ENCODE measurements at places on chromosomes 5 and 9.

DNA sequence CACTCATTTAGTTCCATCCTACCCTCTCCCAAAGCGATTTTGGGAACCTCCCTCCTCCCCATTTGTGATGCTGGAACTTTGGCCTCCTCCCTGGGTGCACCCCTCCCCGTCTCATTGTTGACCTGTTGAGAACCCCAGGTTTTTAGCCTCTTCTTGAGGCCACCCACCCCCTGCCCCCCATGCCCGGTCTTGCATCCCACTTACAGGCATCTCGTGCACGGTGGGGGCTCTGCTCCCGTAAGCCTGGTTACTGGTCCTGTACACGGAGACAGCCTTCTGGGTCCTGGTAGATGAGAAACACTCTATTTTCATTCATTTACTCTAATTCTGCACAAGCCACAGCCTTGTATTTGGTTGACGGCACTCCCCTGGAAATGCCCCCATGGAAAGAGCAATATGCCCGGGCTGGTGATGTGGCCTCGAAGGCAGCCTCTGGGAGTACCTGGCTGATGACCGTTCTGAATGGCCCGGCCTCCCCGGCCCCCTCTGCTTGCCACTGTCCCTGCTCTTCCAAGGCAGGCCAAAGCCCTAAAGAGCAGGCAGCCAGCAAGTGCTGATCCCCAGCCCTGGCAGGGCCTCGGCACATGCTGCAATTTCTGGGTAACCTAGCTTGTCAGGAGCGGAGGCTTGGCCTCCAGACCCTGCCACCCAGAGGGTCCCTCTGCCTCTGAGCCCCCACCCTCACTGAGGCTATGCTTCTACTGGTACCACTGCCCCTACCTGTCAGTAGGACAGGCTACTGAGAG is 1.9 kb upstream of the MRPS2 start:
- no peak for DNase-seq

DNA sequence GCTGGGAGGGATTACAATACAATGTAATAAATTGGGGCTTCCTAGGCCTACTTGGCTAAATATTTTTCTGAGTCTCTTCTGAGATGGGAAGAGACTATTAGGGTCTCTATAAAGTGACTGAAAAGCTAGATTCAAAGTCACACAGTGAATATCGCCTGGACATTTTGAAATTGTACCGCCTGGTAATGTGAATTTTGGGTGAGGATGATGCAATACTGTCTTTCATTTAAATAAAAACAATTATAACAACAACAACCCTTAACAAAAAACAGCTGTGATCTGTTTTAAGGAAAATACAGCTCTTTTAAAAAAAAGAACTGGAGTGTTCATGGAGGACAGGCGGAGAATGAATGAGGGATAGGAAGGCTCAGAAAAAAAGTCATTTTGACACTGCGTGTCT is 615.0 kb downstream of the RAB3C start:
- no peak for DNase-seq

DNA sequence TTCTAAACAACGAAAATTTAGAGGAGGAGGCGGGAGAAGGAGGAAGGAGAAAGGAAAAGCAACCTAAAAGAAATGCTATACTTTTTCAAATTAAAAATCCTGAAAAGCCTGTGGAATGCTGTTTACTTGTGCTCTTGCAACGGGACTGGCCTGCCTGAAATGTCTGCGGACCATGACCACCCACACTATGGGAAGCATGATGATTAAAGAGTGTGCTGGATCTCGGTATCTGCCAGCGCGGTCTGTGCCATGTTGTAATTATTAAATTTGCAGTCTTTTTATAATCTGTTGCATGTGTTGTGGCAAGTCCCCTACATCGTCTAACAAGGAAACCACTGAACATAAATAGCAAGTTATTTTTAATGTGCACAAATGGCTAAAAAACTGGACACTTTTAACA is 111.4 kb downstream of the FANCC start:
- no peak for DNase-seq

GRCh38 chr5:132406144-132406783 is 36.8 kb downstream of the SLC22A5 start:
- no peak for DNase-seq

DNA sequence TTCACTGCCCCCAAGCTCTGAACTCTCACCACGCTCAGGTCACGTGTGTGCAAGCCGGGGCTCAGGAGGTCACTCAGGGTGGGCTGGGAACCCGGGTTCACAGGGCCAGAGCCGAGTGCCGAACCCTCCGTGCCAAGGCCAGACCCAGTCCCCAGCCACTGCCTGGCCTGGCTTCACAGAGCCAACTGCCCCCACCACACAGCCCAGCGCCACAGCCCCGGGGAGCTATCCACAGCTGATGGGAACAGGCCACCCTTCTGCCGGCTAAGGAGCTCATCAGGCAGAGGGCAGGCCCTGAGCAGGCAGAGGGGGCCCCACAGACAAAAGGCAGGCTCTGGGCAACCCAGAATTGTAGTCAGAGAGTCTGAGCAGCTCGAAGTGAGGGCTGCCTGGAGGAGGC is 117.0 kb downstream of the VAV2 start:
- no peak for DNase-seq

- DNase-seq, result no peak
Measured at GRCh38 chr9:127386249-127386648, 10.7 kb upstream of the SLC2A8 start.

DNA sequence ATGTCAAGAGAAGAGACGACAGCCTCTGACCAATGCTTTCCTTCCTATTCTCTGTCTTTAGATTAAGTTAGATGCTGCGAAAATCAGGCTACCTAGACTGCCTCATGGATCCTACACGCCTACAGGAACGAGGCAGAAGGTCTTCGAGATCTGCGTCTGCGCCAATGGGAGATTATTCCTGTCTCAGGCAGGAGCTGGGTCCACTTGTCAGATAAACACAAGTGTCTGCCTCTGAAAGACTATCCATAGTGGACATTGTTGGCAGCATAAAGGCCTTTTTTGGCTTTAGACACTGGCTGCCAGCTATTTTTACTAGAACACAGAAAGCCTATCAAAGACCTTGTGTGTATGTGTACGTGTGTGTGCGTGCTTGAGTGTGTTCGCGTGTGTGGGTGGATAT is 90.9 kb upstream of the PPP1R2B start:
- no peak for DNase-seq

DNA sequence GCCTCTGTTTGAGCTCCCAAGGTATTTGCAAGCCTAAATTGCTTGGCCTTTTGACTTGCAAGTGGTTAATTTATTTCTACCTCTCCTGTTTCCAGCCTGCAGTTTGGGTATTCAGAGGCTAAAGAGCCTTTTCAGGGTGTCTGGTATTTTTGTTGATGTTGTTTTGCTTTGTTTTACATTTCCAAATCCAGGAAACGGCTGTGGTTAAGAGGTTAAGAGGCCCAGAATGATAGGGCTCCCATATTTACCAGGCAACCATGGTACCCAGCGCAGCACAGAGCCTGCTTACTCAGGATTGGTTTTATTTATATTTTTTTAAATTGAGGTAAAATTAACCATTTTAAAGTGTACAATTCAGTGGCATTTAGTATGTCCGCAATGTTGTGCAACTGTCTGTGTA is 92.1 kb downstream of the PDZD2 start:
- DNase-seq, result peak; percentile 15

GRCh38 chr9:123364241-123364824 is 8.3 kb downstream of the CRB2 start:
- no peak for DNase-seq

- no peak for DNase-seq
Measured at GRCh38 chr9:103942651-103943050, 151.5 kb upstream of the SMC2 start.

GRCh38 chr9:91374939-91375338 is 13.2 kb upstream of the AUH start:
- no peak for DNase-seq

GRCh38 chr5:174844971-174845370 is 120.6 kb downstream of the MSX2 start:
- no peak for DNase-seq

- no peak for DNase-seq
Measured at GRCh38 chr9:85727500-85727899, 14.3 kb downstream of the AGTPBP1 start.

DNA sequence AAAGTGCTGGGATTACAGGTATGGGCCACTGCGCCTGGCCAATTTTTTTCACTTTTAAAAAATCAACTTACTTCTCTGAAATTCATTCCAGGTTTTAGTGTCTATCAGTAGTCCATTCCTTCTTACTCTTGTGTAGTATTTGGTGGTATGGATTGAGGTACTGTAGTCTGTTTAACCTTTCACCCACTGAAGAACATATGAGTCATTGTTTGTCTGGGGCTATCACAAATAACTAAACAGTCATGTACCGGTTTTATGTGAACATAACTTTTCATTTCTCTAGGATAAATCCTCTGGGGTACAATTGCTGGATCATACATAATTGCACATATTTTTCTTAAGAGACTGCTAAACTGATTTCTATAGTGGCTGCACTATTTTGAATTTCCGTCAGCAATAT is 1188.0 kb upstream of the CDH9 start:
- no peak for DNase-seq

DNA sequence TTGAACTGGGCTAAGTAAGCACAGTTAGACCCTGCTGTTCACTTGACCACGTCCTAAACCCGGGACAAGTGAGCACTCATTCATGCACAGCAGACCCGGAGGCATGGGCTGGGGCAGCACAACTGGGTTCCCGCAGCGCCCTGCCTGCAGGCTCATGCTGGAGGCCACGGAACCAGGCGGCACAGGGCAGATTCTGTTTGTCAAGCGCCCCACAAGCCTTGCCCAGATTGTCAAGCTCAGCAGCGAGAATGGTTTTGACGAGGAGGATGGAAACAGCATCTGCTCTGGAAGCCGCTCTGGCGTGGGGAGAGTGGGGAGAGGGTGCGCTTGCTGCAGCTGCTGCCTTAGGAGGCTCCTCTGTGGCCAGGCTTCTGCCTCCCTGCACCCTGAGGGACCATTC is 32.7 kb downstream of the PRRT1B start:
- no peak for DNase-seq

DNA sequence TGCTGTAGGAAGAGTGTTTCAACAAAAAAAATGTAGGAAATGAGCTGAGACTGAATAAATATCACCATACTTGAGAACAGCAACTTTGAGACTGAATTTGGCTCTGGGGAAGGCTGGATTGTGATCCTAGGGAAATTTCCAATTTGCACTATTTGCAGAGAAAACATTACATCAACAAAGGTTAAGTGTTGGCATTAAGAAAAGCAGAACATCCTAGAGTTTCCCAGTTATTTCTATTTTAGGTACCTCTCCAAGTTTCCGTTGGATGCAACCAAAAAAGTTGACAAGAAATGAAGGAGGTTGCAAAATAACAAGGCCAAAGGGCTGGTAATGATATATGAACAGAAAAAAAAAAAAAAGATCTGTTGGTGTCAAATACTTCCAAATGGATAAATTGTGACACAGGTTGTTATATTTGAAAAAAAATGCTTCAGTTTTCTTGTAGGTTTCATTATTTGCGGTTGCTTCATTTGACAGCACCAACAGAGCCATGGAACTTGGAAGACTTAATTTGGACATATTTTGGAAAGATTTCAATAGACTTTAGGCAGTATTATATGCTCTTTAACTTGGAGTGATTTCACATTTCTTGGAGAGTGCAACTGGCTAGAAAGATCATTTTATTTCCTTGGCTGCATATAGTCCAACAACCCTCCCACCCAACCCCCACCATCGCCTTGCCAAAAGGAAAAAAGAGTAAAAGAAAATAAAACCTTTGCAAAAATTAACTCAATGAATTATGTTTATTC is 230.8 kb downstream of the ZNF608 start:
- DNase-seq, result no peak

DNA sequence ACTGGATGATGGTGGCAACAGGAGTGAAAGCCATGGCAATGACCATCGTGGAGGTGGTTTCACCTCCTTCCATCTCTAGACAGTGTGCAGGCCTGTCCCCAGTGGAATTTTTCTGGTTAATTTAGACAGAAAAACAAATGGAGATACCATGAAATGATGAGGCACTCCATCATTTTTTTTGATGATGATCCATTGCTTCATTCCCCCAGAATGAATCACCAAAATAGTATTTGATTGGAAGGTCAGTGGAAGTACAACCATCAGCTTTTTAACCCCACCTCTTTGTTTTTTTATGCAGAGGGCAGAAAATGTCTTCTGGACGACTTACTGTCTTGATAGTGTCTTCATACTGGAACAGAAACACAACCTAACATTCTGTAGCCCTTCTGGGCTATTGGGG is 42.6 kb upstream of the ADRA1B start:
- no peak for DNase-seq

DNA sequence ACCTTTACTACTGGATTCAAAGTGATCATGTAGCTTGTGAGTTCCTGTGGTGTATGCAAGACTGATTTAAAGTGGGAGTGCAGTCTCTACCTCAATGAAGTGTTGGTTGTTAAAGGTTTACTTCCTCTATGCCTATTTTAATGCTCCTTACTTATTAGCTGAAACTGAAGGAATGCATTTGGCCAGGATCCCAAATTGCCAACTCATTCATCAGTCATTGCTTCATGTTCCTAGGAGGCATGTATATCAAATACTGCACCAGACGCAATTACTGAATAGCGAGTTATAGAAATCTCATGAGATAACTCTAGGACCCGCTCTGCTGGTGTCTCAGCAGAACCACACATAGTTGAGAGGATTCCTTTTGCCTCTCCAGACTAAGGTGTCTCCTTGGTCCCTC is 143.0 kb upstream of the RPS23 start:
- no peak for DNase-seq

DNA sequence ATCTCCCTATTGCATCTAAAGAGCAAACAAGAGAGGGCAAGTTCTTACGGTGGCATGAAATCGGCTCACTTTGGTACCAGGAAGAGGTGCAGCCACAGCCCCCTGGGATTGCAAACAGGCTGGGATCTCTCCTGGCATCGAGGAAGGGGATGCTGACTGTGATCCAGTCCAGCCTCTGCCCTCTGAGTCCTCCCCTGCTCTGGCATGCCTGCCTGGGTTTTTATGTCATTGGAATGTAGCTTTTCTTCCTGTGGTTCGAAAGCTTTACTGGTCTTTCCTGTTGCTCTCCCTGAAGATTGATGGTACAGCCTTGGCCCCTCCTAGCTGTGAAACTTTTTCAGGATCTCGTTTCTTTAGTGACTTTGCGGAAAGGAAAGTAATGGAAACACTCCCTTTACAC is 6.6 kb downstream of the SLC46A2 start:
- no peak for DNase-seq

GRCh38 chr9:113570749-113571711 is 107.5 kb downstream of the RGS3 start:
- DNase-seq, result no peak

- DNase-seq, result no peak
Measured at GRCh38 chr5:40801771-40802562, 3.8 kb upstream of the PRKAA1 start.

GRCh38 chr9:114745108-114745848 is 60.6 kb downstream of the TNFSF15 start:
- DNase-seq, result no peak

GRCh38 chr5:129496421-129496820 is 36.3 kb downstream of the ADAMTS19 start:
- DNase-seq, result no peak

DNA sequence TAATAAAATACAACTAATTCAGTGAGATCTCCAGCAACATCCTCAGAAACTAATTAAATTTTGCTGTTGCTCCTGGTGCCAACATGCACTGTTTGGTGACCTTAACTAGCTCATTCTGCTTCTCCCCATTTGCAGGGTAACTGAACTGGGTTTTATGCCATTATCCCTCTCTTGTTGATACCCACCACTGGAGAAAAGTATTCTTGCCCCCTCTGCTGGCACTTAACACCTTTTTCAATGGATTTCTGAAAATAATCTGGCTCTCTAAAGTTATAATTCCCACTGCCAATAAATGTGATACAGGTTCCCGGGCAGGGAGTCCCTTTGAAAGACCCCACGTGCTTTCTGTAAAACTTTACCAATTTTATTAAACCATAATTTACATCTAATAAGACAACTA is 394.3 kb downstream of the OSTF1 start:
- no peak for DNase-seq
